Effector CD8-positive, alpha-beta T cell (primary cell): ENCODE measurements at places on chromosomes 6 and 20.

GRCh38 chr6:167774881-167775280 is 51.8 kb upstream of the AFDN start:
- no peak for DNase-seq

GRCh38 chr20:56088375-56088774 is 83.1 kb upstream of the CBLN4 start:
- no peak for DNase-seq

GRCh38 chr6:155287762-155288161 is 23.9 kb downstream of the CLDN20 start:
- DNase-seq = no peak

DNA sequence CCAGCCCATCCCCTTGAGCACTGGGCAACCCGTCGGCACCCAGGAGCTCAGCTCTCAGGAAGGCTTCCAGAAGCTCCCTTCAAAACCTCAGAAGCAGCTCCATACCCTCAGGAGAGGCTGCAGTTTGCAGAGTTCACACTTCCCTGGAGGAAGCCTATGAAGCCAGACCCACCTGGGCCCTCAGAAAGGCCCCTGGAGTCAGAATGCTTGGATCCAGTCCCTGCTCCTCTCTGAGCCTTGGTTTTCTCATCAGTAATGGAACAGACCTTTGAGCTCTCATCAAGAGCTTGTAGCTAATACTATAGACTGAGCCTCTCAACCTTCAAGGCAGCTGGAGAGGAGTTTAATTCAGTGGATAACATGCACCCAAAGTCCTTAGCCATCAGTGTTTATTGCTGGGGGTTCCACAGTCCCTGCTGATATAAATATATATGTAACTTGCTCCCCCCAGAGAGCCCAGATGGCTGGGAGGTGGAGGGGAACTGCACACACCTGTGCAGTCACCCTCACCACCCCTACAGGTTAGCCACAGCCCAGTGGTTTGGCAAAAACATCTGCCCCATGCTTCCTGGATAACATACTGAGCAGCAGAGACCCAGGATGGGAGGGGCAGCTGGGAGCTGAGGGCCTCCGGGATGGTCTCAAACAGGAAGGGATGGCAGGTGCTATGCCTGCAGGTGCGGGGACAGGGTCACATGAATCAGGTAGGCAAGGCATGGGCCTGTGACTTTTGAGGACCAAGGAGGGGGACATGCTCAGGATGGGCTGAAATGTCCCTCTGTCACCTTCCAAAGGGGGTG is 120.1 kb downstream of the SNX5 start:
- no peak for DNase-seq

DNA sequence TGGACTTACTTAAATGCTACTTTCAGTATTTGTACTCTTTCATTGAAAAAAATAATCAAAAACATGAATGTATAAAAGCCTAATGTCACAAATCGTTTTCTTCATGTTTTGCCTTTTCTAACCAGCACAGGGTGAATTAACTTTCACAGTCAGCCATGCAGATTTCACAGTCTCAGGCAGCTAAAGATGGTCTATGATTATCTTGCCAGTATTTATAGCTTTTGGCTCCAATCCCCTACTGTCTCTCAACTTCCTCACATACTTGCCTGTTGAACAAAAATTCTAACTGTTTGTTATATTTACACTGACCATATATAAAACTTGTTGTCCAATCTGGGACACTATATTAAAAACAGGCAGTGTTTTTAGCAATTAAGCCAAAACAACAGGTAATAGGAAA is 358.2 kb downstream of the ARHGAP18 start:
- DNase-seq = no peak

DNA sequence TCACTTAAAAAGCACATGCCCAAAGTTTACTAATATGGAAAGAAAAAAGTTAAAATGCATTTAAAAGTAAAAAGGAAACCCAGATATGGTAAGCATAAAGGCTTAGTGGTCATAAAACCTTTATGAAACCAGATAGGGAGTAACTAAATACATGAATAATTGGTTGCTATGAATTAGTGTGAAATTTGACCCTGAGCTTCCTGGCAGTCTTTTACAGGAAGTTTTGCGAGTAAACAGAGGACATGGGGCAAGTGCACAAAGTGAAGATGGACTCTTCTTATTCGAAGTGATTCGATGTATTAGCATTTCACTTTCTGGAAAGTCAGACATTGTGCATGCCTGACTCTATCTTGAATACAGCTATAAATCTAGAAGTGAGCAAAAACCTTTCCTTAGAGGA is 90.9 kb upstream of the MLIP start:
- DNase-seq = no peak

DNA sequence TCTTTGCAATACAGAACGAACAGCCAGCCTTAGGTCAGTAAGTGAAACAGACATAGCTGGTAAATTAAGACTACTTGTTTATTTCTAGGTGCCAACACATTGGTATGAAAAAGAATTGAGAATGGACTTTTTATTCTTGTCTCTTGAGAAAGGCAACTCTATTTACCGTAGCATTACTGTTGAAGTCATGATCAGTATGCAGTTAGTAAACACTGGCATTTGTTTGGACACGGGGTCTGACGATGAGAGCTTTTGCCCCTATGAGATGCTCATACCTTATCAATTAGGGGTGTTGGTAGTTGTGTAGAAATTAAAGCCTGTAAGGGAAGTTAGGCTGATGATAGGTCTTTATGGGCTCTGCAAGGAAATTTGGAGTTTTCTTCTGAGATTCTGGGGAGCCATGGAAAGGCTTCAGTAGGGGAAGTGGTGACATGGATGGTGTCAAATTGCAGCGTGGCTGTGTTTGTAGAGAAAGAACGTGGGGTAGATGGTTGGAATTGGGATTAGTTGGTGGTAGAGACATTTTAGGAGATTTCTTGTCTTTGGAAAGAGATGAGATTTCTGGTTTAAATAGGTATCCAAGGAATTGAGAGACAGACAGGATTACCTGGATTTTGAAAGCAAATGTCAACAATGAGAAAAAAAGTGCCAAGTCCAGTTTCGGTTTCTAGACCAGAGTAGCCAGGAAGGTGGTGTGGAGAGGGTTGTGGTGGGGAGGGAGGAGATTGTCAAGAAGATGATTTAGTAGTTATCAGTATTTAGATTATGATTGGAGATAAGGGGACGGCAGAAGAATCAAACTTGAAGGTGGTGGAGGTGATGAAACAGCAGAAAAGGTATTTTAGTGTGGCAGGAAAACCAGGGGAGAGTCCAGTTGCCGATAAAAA is 116.6 kb downstream of the JARID2 start:
- no peak for DNase-seq
